Activated CD4-positive, alpha-beta T cell treated with anti-CD3 and anti-CD28 coated beads, Interleukin-2, amount 50 U/mL, for 1 hour (primary cell): ENCODE measurements at places on chromosomes 16 and 17.

DNA sequence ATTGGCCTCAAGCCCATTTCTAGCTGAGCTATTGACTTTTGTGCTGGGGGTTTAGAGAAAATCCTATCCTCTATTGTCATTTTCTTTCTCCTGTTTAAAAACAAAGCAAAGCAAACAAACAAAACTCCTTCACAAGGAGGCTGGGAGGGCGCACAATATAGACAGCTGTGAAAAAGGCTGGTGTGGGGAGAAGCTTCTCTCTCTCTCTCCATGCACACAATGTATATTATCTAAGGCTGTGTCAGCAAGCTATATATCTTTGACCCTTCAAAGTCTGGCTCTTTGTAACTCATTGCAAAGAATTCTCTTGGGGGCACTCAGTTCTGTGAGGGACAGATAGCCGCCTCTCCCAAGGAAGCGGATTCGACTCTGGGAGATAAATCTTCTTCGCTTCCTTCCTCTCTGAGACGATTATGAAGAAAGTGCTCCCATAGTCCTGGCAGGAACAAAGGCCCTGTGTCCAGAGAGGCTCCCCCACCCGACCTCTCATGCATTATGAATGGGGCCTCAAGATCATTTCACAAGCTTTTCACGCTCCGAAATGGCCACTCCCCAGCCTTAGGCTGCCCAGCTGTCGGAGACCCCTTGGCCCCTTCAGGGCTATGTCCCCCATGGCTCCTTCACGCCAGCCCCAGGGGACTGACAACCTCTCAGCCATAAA, 33.2 kb upstream of the MEAK7 start:
- DNase-seq: no peak

GRCh38 chr17:57965521-57966160, 10.4 kb upstream of the CUEDC1 start:
- DNase-seq: no peak

DNA sequence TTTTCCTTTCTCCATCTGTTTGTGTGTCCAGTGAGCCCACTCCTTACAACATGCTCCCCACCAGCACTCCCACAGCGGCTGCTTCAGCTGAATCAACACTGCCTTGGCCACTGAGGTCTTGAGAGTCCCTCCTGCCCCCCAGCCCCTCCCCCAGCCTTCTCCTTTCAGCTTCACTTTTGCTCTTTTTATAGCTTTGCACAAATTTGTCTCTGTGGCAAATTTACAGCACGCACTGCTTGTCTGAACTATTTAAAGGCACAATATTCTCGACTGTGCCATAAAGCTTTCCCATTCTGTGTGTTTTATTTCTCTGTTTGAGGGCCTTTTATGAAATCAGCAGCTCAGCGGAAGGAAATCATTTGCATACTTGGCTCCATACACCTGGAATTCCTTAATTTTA, 579.3 kb downstream of the TOX3 start:
- no peak for DNase-seq

GRCh38 chr16:9446471-9447194, 355.2 kb downstream of the HAPSTR1 start:
- DNase-seq: no peak
